Activated CD4-positive, alpha-beta T cell treated with anti-CD3 and anti-CD28 coated beads for 4 hours (primary cell): ENCODE measurements at places on chromosomes 2 and 18.

- no peak for DNase-seq
Measured at GRCh38 chr2:239263231-239263630, 137.6 kb downstream of the HDAC4 start.

DNA sequence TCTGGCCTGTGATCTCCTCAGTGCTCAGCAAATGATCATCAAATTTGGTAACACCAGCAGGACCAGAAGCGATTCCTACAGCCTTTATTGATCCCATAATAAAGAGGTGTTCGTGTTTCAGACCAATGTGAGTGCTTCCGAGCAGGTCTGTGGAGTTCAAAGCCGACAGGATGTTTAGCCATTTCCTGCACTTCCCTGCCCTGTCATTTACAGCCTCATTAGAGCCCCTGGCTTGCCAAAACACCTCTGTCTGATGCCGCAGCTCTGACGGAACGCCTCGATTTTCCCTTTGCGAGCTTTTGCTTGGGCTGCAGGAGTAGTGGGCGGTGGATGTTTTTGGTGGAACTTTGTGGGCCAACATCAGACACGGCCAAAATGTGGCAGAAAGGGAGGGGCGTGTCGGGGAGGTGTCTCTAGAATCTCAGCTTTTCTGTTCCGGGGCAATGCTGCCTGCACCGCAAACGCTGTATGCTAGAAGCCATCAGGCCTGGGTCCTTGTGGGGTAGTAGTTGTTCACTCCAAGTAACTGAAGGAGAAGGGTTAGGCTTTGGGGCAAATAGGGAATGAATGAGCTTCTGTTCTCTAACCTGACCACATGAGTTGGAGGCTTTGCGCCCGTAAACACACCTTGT is 26.1 kb upstream of the INHBB start:
- DNase-seq = no peak

GRCh38 chr18:76814256-76814655 is 8.1 kb upstream of the ZNF236 start:
- DNase-seq = no peak

DNA sequence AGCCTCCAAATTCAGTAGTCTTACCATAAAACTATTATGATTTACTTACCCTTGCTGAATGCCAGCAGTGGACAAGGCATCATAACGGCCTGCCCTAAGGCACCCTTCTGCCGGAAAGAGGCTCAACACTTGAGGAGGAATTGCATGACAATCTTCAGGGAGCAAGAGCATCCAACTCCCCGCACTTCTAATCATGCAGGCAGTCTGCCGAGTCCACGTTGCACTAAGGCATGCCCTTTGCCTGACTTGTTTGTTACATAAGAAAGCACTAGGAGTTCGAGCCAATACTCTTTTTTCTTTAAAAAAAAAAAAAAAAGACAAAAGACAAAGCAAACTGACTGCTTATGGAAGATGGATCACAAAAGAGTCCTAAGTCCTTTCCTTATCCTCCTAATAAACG is 17.9 kb upstream of the SPTBN1 start:
- DNase-seq = no peak

GRCh38 chr18:24396082-24396633 is 1.5 kb downstream of the OSBPL1A start:
- DNase-seq = no peak

DNA sequence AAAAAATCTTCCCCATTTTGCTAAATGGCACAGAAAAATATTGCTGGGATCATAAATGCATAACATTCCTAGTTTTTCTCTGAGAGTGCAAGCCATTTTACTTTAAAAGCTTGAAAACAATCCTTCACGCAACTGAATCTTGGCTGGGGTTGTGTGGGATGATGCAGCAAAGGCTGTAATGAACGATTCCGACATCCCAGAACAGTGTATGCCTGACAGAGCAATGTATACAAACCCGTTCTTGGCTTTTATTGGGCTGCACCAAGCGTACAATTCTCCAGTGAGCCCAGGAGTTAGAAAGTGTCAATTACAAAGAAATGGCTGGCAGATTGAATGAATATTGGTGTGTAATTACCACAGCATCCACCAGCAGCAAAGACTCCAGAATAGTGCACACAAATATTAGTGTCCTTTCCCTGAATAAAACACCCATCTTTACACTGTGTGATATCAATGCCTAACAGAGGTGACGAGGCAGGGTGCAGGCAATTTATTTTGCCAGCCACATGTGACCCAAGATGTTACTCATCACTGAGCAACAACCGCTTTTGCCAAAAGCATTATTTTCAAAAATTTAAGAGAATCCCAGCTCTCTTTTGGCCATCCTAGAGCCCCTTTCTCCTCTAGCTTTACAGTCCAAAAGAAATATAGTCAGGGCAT is 578.6 kb upstream of the CHAC2 start:
- DNase-seq = no peak

DNA sequence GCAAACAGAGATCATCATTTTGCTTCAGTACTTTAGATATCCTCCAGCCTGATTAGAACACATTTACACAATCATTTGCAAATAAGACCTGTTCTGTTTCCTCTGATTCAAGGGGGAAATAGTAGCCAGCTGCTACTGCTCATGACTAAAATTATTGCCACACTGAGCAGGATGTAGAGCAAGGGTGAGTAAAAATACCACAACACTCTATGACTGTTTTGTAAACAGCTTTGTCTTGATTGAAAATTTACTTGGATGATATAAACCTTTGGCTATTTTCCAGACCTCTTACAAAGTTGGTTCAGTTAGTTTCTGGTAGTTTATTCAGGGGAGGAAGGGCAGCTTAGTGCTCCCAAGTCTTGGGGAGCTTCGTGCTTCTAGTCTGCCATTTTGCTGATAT is 286.4 kb upstream of the CNTNAP5 start:
- no peak for DNase-seq

- DNase-seq = no peak
Measured at GRCh38 chr2:118779362-118779761, 68.1 kb downstream of the EN1 start.

DNA sequence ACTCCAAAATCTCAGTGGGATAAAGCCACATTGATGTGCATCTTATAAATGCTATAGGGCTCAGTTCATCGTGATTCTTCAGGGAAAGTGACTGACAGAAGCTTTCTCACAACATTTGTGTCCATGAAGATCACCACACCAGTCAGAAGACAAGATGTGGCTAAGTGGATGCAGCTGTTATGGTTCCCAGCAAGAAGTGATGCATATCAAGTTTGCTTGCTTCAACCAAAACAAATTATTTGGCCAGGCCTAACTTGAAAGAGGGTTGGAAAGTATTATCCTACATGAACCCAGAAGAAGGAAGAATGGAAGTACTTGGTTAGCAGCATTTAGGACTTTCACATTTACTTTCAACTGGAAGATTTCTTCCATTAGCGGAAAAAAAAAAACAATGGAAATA is 210.0 kb upstream of the ACVR2A start:
- no peak for DNase-seq

- DNase-seq = no peak
Measured at GRCh38 chr2:120772261-120772660, 36.6 kb downstream of the GLI2 start.

- no peak for DNase-seq
Measured at GRCh38 chr18:48751727-48752468, 198.9 kb downstream of the SMAD7 start.

- DNase-seq = no peak
Measured at GRCh38 chr2:88601286-88601685, 26.0 kb downstream of the EIF2AK3 start.

GRCh38 chr2:192206399-192206798 is 11.7 kb upstream of the TMEFF2 start:
- no peak for DNase-seq

DNA sequence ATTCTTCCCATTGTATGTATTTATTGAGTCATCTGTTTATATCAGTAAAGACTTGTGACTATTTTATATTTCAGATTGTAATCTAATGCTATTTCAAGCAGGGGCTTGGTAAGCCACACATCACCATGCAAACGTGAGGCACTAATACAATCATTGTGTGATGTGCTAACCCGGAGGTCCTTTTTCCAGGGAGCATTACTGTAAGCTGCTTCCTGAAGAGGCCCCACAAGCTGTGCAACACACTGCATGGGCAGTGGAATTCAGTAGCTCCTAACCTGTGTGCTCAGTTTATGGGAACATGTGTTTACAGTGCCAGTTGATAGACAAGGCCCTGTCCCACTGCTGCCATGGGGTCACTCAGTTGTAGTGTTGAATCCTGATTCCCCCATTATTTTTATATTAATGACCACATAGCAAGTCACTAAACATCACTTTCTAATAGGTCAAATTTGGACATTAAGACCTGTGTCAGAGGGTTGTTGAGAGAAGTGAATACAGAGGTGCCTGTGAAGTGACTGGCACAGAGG is 162.9 kb downstream of the FHOD3 start:
- no peak for DNase-seq

- no peak for DNase-seq
Measured at GRCh38 chr2:78431241-78431640, 594.3 kb upstream of the REG3G start.

DNA sequence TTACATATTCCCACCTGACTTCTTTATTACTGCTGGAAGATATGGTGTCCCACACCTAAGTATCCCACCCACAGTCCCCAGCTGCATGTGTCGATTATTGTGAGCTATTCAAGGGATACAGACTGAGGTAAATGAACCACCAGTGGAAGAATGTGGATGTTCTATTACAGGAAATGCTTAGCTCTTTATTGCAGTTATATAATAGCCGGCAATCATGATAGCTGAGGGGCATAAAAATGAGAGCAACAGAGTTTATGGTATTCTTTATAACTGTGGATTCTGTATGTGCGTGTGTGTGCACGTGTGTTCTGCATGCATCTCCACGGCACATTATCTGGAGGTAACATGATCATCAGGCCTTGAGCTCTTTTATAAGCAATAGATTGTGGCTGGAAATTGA is 198.9 kb downstream of the NEDD4L start:
- no peak for DNase-seq

DNA sequence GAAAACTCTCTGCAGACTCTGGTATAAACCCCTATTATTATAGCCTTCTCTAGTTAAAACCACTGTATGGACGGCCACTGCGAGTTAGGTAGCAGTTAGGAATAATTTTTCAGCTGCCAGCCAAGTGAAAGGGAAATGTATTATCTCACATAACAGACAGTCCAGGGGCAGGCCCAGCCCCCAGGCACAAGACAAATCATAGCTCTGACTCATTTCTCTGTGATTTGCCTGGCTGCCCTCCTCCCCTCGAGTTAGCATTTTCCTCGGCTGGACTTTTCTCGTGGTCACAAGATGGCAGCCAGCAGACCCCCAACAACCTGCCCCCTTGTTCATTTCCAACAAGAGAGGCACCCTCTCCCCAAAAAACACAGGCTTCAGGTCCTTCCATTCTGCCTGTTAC is 10.5 kb downstream of the VIT start:
- DNase-seq = no peak

DNA sequence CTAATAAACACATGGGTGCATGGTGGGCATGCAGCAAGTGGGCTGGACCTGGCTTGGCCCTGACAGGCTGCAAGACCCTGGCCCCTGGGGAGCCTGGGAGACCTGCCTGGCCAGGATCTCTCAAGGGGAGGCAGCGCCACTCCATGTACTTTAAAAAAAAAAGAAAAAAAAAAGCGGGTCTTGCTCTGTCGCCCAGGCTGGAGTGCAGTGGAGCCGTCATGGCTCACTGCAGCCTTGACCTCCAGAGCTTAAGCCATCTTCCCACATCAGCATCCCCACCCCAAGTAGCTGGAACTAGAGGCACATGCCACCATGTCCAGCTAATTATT is 29.5 kb upstream of the SEMA4C start:
- DNase-seq = no peak
